ENCODE measurements at places on chromosomes 12 and 14.

DNA sequence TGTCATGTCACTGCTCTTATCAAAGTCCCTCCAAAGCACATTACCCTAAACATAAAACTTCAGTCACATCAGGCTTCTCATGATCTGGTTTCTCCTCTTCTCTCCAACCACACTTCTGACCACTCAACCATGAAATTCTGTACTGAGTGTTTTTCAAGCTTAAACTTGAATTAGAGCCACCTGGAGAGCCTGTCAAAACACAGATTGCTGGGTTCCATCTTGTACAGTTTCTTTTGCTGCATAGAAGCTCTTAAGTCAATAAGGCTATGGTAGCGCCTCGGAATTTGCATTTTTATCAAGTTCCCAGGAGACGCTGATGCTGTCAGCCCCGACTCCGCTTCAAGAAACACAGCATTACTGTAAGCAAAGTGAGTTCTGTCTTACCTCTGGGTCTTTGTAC, 16.4 kb upstream of the SRRM4 start:
- H3K27me3 ChIP-seq = no peaks in the 10 kb centered on the region
- H3K36me3 ChIP-seq = no peaks in the 10 kb centered on the region
- DNase-seq = no peak
- H3K4me3 ChIP-seq = no peak overlapping the region

DNA sequence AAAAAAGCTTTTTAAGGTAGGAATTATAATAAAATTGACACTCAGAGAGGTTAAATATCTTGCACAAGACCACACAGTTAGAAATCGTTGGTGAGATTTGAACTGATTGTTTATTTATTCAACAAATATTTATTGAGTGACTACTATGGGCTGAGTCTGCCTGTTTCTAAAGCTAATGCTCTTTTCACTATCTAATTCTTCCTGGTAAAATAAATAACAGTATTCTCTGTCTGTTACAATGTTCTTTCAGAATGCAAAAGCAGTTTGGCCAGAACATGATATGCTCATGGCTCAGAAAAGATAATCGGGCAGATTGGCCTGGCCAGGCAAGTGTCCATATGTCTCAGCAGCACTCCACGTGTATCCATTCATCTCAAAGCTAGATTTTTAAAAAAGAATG, 82.0 kb downstream of the BTG1 start:
- no peak for DNase-seq
- no peaks in the 10 kb centered on the region for H3K4me1 ChIP-seq
- H3K36me3 ChIP-seq = no peaks in the 10 kb centered on the region

DNA sequence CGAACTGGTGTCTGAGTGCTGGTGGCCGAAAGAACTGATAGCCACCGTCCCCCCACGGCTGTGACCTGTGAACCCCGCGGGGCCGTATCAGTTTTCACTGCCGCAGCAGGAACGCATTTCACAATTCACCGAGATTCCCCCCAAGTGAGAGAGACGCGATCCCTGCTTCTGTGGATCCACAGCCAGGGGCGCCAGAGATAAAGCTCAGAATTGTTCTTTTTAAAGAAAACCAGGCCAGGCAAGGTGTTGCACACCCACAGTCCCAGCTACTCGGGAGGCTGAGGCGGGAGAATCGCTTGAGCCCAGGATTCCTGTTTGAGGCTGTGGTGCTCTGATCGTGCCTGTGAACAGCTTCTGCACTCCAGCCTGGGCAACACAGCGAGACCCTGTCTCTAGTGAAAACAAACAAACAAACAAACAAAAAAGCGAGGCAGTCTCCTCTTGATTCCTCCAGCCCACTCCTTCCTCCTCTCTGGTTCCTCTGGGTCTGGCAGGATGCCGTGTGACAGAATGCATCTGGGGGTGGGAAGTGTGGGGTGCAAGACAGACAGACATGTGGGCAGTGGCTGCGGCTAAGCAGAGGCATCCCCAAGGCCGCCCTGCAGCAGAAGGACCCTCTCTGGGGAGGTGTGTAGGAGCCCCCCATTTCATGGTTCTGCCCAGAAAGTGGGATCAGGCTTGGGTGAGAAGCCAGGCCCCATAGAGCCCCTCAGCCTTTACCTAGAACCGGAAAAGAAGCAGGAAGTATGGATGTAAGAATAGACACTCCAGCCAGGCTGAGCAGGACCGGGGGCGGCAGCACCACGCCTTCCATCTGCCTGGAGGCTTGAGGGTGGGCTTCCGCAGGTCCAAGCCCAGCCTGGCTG, 39.2 kb upstream of the PPP1R13B start:
- H3K36me3 ChIP-seq = no peaks in the 10 kb centered on the region
- no peak overlapping the region for H3K27ac ChIP-seq
- H3K27me3 ChIP-seq = no peaks in the 10 kb centered on the region

- H3K4me3 ChIP-seq = no peak overlapping the region
- no peaks in the 10 kb centered on the region for H3K27me3 ChIP-seq
- no peak for DNase-seq
- no peaks in the 10 kb centered on the region for H3K36me3 ChIP-seq
- no peak overlapping the region for H3K27ac ChIP-seq
- no peaks in the 10 kb centered on the region for H3K4me1 ChIP-seq
Measured at GRCh38 chr14:29836395-29836794, 91.3 kb downstream of the PRKD1 start.

GRCh38 chr14:105201925-105202513, 20.9 kb upstream of the NUDT14 start:
- H3K27ac ChIP-seq = no peak overlapping the region
- no peaks in the 10 kb centered on the region for H3K4me1 ChIP-seq
- no peak for DNase-seq
- H3K4me3 ChIP-seq = no peak overlapping the region
- H3K36me3 ChIP-seq = no peaks in the 10 kb centered on the region
- H3K27me3 ChIP-seq = peaks cover 4% of the 10 kb centered on the region

Data from prostate gland (tissue), 2 donors.